ENCODE measurements at places on chromosomes 12 and 14.

- no peak for DNase-seq
Observed at GRCh38 chr12:108653922-108654321, 20.2 kb upstream of the SELPLG start.

GRCh38 chr12:28536088-28536487 lies 345.8 kb downstream of the CCDC91 start:
- DNase-seq = no peak

DNA sequence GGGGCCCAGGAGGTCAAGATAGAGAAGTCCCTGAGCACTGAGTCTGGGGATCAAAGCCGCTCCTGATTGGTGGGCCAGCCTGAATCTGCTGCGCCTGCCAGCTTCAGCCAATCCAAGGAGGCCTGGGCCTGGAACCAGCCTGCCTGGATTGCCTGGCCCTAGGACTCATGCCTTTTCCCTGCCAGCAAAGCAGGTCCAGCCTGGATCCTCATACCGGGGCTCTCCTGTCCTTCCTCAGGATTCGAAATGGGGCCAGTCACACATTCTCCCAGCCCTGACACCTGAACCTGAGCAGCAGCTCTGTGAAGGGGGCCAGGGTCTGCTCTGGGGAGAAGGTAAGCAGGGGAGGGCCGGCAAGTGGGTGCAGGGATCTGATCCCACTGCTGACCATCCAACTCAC lies 81.9 kb downstream of the NINJ2 start:
- no peak for DNase-seq

DNA sequence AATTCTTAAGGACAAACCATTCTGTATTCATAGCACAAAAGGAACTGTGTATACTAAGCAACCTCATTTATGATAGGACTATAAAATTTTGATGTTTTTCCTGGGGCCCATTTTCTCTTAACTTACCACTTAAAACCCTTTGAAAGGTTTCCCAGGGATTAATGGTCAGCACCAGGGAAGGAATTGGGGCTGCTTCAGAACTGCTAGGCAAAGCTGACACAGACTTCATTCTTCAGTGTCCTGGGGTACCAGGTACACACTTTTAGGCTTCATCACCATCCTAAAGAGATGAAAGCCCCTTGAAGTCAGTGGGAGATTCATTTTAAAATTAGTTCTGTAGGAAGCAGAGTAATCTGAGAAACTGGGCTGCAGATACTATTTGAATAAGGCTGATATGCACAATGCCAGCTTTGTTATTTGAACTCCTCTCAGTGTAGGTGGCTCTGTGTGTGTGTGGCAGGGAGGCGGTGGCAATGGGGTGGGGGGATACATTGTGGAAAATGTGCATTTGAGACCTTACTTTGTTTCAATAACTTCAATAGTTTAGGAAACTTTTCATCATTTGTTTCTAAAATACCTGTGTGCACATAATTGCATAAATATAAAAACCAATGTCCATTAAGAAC lies 329.3 kb upstream of the DCN start:
- DNase-seq = no peak

GRCh38 chr12:122726080-122726558 lies 4.5 kb downstream of the HCAR1 start:
- no peak for DNase-seq

DNA sequence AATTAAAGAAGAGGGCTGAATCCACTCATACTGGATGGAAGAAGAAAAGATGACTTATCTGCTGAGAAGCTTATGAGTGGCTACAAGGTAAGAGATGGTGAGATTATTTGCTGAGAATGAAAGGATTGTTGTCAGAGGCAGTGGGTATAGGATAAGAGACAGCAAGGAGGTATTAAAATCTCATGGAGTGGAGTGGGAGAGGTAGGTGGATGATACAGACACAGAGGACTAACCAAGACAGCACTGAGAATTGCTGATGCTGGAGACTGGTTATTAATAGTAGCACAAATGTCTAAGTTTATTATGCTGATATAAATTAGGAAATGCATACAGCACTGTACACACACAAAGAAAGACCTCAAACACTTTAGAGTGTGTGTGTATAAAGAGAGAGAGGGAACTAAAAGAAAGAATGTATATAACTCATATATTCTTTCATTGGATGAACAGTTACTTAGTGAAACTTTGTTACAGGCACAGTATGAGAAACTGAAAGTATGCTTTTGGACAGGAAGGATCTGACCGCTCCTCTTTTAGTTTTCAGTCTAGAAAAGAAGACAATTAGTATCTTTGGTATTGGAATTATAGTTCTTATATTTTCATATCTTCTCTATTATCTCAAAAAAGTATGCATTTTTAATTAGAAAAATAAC lies 543.1 kb downstream of the LRFN5 start:
- DNase-seq = no peak

- DNase-seq = no peak
Observed at GRCh38 chr12:75269209-75269608, 59.6 kb upstream of the KCNC2 start.

- no peak for DNase-seq
Observed at GRCh38 chr14:68042586-68043210, 223.1 kb downstream of the RAD51B start.

DNA sequence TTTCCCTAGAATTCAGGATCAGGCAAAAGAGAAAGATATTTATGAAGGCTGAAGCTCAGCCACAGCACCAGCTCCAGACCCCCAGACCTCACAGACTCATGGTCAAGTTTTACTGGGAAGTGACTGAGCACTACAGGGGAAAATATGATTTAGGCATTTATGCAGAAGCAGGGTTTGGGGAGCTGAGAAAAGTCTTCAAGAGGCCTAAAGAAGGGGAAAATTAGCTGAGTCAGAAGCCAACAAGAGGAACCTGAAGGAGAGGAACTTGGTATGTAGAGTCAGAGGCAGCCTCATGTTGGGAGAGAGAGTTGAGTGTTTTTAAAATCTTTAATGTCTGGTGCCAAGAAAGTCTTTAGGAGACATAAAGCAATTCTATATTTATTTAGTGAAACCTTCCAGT lies 63.0 kb downstream of the FOS start:
- DNase-seq = no peak

DNA sequence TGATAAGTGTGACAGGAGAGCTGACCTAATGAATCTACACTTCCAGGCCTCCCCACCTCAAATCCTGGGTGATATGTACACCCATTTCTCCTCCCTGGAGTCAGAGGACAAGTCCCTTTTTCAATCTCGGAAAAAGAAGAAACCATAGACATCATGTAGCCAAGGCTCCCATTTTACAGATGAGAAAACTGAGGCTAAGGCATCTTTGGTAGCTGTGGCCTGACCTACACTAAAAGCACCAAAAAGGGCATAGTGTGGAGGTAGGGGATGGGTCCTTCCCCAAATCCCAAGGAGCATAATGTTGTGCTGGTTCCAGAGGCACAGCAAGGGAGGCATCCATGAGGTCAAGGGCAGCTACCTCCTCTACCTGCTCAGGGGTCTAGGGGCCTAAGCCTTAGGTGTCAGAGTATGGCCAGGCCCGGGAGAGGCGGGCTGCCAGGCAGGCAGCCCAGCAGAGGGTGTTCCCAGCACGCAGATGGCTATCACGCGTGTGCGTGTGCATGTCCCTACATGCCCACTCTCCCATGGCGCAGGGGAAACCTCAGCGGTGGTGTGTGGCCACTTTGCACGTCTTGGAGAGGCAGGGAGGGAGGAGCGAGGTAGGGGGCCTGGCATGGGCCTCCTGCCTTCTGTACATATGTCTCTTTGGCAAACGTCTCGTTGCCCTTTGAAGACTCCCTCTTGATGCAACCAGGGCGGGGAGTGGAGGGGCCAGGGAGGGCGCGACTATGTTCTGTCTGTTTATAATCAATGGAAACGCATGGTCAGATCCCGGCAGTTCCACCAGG lies 2.5 kb downstream of the PGF start:
- no peak for DNase-seq

DNA sequence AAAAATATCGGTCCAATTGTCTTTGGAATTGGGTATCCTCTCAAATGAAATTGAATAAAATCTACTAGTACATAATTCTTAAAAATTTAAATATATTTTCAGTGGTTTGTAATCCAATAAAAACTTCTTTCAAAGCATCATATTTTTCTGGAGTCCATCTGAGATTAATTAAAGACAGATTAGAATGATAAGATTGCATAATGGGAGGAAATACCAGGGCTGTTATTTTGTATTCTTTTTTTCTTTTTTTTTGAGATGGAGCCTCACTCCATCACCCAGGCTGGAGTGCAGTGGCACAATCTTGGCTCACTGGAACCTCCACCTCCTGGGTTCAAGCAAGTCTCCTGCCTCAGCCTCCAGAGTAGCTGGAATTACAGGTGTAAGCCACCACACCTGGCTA lies 103.8 kb downstream of the TMTC3 start:
- no peak for DNase-seq

DNA sequence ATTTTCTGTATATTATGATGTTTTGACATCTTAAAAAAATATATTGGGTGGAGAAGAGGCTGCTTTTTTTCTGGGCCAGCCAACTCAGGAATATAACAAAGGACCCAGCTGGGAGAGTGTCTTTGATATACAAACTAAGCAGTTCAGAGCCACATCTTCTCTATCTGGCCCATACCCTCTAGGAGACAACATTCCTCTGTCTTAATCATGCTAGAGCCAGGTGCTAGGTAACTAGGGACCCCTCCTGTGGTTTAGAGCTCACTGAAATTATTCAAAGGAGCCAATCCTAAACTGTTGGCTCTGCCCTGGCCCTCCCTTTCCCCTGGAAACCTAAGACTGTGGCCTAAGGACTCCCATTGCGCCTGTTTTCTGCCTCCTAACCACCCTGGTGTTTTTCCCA lies 193.1 kb upstream of the DIO2 start:
- DNase-seq = no peak

DNA sequence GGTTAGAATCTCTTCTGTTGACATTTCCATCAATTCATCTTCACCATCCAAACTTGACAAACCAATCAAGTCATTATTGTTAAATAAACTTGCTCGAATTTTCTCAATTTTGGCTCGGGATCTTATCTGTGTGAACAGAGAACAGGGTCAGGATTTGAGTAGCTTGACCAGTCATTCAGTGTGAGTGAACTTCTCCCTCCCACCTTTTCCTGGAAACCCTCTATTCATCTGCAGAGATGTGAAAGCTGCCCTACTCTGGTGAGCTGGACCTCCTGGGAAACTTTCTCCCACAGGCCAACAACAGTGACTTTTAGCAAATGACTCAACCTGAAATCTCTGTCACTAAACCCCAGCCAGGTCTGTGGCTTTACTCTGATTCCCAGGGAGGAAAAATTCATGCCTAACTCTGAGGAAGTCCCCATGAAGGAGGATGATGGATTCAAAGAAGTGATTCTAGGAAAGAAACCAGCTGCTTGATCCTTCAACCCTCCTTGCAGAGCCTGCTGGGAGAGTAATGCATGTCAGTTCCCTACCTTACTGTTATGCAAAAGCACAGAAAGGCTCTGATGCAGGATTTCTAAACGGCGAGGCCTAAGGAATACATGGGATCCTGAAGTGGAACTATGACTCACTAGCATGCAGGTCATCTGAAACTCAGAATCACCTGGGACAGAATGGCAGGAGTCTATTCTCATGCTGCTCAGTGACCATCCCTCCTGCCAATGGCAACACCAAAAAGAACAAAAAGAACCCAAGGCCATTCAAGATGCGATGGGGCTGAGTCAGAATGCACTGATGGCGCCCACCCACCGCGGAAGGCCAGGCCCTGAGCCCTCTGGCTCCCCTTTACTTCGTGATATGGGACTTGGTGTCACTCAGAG lies 58.0 kb downstream of the TRAFD1 start:
- no peak for DNase-seq

DNA sequence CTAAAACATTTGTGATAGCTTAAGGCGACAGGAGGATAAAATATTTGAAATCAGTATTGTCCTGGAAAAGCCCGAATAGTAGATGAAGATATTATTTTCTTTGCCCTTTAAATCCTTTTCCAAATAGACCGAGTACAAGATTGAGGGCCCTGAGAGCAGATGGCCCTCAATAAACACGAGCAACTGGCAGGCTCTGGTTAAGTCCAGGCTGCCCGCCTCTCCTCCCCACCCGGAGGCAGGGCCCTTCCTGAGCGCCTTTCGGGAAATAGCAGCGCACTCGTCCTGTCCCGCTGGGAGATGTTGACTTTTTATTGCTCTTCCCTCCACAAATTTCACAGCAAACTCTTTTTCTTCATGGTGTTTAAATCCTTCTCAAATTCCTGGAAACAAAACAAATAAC lies 50.8 kb upstream of the MAX start:
- DNase-seq = no peak

DNA sequence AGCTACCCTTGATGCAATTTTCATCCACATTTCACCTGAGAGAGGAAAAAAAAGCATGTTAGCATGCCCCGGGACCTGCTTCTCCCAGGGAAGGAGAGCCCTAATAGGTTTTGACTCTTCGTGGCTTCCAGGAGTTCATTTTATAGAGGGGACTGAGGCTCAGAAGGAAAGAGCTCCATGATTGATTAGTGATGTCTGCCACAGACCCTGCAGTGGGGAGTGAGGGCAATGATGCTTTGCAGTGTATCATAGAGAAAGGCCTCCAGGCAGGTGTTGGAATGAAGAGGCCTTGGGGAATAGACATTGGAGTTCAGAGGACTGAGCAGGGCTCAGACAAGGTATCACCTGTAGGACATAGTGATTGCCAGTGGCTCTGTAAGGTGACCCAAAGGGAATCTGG lies 41.5 kb downstream of the RNFT2 start:
- DNase-seq = no peak

DNA sequence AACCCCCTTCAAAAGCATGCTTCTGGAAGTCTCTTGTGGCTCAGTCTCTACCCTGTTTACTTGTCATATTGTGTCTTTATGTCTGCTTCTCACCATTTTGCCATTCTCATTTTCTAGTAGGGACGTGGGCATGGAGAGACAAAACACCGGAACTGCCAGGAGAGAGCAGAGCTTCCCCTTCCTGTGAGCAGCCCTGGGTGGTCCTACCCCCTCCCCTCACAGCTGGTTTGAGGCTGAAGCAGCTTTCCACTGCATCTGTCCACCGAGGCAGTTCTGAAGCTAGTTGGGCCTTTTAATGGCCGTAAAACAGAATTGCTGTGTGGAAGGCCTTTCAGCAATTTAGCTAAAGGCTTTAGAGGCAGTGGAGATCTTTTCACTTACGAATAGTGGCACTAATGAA lies 77.0 kb downstream of the PELI2 start:
- no peak for DNase-seq

DNA sequence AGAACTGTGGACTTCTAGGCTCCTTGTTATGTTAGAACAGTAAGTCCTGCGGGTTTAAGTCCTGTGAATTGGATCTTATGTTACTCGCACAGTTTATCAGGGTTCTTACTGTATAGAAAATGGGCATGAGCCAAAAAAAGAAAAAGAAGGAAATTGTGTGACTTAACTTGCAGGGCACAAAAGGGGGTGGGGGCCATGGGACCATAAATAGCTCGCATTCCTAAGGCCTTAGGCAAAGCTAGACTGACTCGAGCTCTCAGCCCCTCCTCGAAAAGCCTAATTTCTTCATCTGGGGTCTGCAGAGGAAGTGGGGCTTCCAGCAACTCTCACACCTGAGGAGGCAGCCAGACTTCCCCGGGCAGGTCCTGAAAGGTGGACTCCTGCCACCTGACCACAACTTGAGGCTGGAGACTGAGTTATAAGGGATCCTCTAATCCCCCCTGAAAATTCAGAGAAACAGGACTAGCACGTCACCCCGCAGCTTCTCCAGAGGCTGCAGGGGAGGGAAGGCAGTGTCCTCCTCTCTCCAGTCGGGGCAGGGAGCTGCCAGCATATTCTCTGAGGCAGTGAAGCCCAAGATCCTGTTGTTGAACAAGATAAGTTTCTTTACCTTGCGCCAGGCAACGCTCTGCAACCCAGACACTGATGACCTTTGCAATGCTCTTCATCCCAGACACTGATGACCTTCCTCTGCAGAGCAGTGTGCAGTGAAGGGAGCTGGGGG lies 280.5 kb downstream of the PCNX1 start:
- no peak for DNase-seq

All from cortex of kidney (tissue), 1 donor.